Prostate gland (tissue), 2 donors: ENCODE measurements at places on chromosomes 5 and 9. TPM values are rescaled to one million over a fixed set of nuclear protein-coding genes. Genes with fewer than 3 reads are reported as not detected.

- DNase-seq = no peak
These were observed 1255.2 kb downstream of the EFNA5 start for GRCh38 chr5:106415541-106415940.

- DNase-seq = no peak
These were observed 345.7 kb downstream of the TLE4 start for GRCh38 chr9:79917421-79917820.

- DNase-seq = no peak
These were observed 101.6 kb upstream of the SPRY4 start for GRCh38 chr5:142426129-142427014.

GRCh38 chr5:43418561-43418960 is 6.4 kb upstream of the CCL28 start:
- DNase-seq = no peak

DNA sequence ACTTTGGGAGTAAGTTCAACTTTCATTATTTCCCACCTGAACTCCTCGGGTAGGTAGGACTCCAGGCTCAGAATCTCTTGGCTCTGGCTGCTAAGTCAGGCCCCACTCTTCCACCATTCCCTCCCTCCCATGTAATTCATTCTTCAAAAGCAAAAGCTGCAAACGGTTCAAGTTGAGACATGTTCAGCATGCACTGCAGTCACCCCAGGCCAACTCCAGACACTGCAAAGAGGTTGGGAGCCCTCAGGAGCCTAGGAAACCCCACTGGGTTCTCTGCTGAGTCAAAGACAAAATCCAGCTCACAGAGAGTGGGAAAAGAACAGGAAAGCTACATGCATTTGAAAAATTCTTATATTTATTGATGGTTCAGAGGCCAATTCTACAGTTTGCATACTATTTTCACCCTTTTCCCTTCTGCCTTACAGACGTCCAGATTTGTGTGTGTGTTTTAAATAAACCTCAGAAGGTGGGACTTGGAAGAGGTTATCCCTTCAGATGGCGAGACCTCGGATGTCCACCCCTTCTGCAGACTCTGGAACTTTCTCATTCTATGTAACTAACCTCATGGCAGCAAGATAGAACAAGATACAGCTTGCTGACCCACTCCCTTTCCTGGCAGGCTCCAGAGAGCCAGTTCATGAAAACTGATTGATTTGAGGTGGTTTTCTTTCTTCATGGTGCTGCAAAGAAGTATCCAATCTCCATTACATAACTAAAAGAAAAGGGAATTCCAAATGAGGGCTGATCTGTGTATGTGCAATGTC is 65.7 kb upstream of the EQTN start:
- no peak for DNase-seq

DNA sequence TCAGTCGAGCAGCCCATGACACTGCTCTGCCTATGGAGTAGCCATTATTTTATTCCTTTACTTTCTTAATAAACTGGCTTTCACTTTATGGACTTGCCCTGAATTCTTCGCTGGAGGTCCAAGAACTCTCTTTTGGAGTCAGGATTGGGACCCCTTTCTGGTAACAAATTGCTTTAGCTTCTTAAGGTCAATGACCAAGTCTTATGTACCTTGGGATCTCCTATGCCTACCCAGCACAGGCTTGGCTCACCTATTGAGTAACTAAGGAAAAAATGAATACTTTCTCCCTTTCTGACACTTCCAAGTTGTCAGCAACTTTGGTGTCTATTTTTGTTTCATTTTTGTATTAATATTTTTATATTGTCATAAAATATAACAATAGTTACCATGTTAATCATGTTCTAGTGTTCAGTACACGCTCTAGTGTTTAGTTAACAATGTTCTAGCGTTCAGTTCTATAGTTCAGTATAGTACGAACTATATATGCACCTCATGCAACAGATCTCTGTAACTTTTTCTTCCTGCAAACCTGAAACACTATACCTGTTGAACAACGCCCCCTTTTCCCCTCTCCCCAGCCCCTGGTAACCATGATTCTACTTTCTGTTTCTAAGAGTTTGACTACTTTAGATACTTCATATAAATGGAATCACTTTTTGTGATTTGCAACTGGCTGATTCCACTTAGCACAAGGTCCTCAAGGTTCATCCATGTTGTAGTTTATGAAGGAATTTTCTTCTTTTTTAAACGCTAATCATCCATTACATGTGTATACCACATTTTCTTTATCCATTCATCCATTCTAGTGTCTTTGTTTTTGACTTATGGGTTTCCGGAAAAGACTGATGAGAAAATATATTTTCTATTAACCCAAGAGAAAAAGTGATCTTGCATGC is 1.8 kb upstream of the RHOBTB3 start:
- no peak for DNase-seq

SPATA31D4 gene
- total RNA-seq = not detected

EPB41L4A gene
- total RNA-seq = 23.0 TPM

FBN2 gene
- total RNA-seq = 0.82 TPM
